ENCODE measurements at places on chromosomes 7 and 10. TPM values are rescaled to one million over a fixed set of nuclear protein-coding genes. Genes with fewer than 3 reads are reported as not detected.

The SLC18A2 gene
- under 0.01 TPM for total RNA-seq

The CLDN12 gene
- total RNA-seq: 45.2 TPM

GRCh38 chr10:6083523-6084475, 5.0 kb upstream of the RBM17 start:
- no peak for DNase-seq

DNA sequence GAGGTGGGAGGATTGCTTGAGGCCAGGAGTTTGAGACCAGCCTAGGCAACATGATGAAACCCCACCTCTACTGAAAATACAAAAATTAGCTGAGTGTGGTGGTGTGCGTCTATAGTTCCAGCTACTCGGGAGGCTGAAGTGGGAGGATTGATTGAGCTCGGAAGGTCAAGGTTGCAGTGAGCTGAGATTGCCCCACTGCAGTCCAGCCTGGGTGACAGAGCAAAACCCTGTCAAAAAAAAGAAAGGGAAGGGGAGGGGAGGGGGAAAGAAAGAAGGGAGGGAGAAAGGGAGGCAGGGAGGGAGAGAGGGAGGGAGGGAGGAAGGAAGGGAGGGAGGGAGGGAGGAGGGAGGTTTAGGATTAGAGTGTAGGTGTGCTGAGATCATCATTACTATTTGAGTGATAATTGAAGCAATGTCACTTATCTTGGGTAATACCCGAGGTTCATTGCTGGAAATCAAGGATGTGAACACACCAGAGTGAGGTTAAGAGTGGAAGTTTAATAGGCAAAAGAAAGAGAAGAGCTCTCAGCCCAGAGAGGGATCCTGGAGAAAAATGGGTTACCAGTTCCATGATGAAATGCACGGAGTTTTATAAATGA, 27.6 kb downstream of the VCL start:
- DNase-seq: no peak

DNA sequence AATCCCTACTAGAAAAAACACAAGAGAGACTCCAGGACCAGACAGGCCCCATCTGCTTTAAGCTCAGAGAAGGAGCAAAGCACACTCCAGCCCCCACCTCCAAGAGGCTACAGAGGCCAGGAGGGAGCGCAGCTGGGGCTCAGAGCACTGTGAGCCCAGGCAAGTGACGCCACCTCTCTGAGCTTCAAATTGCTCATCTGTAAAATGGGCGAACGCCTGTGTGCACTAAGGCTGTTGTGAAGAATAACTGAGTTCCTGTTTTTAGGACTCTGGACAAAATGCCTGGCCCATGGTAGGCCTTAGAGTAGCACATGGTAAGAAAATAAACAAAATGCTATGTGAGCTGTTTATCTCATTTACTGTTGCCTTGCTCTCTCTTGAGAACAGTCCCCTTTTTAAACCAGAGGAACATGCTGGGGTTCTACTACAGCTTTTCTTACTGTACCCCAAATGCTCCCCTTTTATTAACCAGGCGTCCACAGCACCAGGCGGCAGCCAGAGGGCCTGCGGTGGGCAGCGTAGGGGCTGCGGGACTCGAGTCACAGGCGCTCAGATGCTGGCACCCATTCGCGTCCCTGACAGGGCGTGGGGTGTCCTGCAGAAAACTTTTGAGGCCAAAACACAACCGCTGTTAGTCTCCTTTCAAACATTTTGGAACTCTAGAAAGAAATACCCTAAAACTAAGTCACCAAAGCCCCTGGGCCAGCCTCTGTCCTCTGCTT, 103.8 kb downstream of the TAX1BP1 start:
- no peak for DNase-seq

- DNase-seq: no peak
Measured at GRCh38 chr7:43648473-43649406, 65.8 kb downstream of the STK17A start.

DNA sequence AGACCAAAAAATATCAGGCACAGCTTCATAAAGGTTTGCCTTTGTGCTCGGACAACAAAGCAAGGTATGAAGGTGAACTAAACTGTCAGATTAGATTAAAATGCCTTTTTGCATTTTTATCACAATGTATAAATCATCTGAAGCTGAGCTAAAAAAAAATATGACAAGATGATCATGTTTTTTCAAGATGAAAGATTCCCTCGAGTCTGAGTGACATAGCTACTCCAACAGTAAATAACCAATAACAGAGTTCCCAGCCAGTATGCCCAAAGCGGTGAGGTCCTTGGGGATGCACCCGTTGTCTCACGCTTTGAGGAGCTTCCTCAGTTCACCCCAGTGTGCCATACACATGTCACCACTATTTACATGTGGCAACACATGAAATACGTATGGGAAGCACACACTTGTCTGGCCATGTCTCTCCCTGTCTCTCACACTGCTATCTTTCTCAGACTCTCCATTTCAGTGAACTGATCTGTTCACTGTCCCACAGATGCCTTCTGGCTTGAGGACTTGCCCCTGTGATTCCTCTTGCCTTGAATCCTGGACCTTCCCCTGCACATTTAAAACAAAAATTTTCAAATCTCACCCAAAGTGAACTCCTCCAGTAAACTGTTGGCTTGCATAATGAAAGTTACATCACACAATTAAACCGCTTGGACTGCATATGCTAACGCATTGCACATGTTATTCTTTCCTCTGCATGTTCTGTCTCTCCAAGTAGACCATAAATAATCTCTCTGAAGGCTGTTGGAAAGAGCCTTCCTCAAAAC, 2.6 kb upstream of the PIK3CG start:
- DNase-seq: no peak

- DNase-seq: no peak
Measured at GRCh38 chr10:92011560-92012214, 88.1 kb downstream of the BTAF1 start.

GRCh38 chr7:119925581-119926289, 347.2 kb upstream of the KCND2 start:
- no peak for DNase-seq

DNA sequence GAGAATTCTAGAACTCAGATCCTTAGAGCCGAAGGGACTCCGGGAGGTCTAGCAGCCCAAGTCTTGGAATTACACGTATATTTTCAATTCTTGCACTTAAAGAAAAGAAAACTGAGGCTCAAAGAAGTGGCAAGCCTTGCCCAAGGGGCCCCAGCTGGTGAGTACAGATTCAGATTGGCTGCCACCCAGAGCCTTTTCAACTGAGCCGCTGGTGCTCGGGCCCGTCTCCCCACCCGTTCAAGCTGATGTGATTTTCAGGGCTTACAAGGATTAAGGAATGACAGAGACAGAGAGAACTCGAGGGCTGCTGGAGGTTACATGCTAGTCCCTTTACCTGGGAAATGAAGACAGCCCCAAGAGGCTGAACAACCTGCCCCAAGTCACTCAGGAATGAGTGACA, 117.8 kb downstream of the ABLIM1 start:
- no peak for DNase-seq

DNA sequence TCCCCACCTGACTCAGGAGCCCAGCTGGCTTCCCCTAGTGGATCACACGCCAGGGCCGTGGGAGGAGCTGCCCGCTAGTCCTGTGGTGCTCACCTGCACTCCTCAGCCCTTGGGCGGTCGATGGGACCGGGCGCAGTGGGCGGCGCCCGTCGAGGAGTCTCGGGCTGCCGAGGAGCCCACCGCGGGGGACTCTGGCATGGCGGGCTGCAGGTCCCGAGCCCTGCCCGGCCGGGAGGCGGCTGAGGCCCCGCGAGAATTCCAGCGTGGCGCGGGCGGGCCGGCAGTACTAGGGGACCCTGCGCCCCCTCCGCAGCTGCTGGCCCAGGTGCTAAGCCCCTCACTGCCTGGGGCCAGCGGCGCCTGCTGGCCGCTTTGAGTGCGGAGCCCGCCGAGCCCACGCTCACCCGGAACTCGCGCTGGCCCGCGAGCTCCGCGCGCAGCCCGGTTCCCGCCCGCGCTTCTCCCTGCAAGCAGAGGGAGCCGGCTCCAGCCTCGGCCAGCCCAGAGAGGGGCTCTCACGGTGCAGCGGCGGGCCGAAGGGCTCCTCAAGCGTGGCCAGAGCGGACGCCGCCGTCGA, 367.9 kb downstream of the TYW1 start:
- no peak for DNase-seq

DNA sequence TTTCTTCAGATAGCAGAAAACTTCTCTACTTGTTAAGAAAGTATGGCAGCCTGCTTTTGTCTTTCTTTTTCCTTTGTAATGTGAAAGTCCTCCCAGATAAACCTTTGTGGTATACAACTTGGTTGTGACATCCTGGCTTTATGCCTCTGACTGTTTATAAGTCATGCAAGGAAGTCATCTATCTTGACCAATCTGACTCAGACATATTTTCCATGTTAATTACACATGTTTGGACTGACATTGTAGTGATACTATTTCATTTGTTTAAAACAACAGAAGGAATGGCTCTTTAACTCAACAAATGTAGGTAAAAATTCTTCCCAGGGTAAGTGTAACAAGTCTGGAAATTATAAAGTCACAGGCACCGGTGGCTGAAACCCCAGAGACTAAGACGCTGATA, 341.6 kb upstream of the MEOX2 start:
- no peak for DNase-seq

DNA sequence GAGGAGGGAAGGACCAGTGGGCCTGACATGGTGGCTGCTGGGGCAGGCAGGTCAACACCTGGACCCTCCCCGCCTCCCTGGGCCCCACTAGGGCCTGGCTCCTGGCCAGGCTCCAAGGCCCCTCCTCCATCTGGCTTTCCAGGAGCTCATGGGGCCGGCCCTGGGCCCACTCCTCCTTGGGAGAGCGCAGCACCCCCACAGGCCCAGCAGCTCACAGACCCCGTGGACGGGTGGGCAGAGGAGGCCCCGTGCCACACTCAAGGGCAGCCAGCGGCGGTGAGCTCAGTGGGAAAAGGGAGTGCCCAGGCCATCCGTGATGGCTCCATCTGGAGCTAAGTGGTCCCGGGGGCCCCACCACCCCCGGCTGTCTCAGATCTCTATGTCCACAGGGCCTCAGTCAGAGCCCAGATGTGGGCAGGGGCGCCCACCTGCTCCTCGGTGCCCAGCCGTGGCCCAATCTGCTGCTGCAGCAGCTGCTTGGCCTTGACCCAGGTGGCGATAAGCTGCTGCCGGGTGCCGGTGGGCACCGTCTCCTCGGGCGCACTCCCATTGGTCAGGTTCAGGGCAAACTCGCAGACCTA, 32.8 kb downstream of the CFAP46 start:
- no peak for DNase-seq

- no peak for DNase-seq
Measured at GRCh38 chr10:110509560-110509959, 11.9 kb downstream of the DUSP5 start.

DNA sequence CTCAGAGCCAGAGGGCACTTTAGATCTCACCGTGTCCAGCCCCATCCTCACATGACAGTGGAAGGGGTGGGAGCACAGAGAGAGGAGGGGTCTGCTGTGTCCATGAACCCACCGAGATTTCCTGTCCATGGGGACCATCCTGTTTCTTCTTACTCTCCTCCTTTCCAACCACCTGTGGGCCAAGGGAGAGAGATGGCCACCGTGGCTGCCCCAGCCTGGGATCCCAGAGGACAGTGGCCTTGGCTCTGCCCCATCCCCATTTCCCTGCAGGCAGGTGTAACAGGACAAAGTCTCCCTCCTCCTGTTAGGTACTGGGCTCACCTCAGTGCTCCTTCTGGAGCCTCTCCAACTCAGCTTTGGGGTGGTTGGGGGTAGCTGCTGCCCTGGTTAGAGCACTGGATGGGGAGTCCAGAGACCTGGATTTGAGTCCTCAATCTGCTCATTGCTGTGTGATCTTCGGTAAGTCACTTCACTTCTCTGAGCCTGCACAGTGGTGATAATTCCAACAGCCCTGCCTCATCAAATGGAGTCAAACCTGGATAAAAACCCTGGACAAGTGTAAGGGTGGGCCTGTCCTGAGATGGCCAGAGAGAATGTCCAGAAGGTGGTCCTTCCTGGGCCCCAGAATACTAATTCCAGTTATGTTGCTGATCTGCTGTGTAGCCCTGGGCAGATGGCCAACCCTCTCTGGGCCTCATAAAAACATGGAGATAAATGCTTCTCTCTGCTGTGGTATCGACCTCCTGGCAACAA, 17.8 kb upstream of the PCBD1 start:
- DNase-seq: no peak
